ENCODE measurements at places on chromosomes 5 and 9.

- no peak for DNase-seq
Measured at GRCh38 chr5:125037020-125037419, 290.6 kb upstream of the ZNF608 start.

- DNase-seq, result peak; percentile 70
Measured at GRCh38 chr9:121557581-121558447, 58.2 kb upstream of the GGTA1 start.

DNA sequence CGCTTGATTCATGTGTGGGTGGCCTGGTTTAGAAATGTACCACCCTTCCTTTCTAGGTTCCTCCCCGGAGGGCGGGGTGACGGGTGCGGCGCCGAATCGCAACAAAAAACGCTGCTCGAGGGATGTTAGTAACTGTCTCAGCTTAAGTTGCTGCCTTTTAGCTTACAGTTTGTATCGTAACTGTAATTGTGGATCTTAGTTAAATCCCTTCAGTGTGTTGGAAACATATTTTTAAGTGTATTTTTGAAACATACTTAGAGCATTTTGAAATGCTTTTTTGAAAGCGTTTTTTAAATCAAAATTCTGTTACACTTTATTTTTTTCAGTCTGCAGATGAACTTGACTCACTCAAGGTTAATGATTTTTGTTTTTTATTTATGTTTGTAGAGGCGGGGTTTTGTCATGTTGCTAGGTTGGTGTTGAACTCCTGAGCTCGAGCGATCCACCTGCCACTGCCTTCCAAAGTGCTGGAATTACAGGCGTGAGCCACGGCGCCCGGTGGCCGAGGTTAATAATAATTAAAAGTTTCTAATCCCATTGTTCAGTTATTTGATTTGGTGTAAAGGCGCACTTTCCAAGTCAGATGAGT, 997 bp upstream of the CHD1 start:
- no peak for DNase-seq

- no peak for DNase-seq
Measured at GRCh38 chr9:128073253-128073886, 5.3 kb downstream of the SLC25A25 start.

DNA sequence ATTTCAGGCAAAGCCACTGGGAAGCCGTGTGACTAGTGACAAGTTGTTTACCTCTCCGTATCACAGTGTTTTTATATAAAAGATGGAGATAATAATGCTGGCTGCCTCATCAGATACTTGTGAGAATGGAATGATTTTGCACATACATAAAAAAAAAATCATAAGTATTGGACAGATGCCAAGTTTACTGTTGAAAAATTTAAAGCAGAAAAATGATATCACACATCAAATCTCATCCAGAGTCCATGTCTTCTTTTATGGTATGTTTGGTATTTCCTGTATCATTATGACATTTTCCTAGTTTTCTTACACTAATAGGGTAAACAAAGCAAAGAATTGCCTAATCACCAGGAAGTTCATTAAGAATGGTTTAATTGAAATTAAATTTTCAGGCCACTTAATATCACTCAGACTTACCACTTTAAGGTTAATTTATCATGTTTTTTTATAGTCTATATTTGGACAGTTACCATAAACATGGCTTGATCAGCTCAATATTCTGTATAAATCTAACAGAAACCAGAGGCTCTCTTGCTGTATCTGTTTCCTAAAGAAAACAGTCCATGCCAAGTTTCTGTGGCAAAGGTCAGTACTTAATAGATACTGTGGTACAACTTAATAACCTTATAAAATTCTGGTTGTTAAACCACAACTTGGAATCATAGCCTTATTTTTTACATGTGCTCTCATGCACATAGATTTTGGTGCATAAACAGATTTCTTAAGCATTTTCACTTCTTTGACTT, 656.5 kb upstream of the RIOK2 start:
- no peak for DNase-seq

GRCh38 chr5:175551266-175551665, 72.9 kb downstream of the SFXN1 start:
- no peak for DNase-seq

GRCh38 chr9:131178382-131178781, 53.0 kb downstream of the NUP214 start:
- peak; percentile 27 for DNase-seq

DNA sequence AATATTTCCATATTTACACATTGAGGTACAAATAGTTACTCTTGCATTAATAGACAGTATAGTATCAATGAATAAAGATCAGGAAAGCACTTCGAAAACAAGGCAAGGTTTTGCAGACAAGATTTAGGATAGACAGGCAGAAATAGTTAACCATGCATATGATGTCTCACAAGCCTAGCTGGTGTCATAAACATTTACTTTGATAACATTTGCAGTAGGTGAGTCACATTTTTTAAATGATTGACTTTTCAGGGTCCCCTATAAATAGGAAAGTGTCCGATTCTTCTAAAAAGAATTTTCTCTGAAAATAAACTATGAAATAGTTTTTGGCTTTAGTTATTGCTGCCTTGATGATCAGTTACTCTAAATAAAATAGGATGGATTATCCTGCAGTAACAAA, 162.1 kb downstream of the SNX18 start:
- DNase-seq, result no peak

- DNase-seq, result no peak
Measured at GRCh38 chr5:14935341-14935740, 63.8 kb upstream of the ANKH start.

- no peak for DNase-seq
Measured at GRCh38 chr5:89374818-89375521, 492.0 kb upstream of the MEF2C start.

DNA sequence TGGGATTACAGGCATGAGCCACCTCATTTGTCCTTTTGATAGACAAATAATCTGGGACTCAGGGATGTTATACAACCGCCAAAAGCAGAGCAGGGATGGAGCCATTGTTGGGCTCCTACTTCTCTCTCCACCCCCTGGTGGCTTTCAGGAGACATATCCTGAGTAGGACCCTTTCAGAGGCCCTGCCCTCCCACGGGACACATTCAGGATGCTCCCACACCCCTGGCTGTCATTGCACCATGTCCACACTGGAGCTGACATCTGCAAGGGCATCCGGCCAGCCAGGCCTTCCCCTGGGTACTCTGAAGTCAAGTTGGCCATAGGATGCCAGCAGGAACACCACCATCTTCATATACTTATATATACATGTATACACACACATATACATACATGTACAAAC, 181.8 kb downstream of the SYK start:
- DNase-seq, result no peak

DNA sequence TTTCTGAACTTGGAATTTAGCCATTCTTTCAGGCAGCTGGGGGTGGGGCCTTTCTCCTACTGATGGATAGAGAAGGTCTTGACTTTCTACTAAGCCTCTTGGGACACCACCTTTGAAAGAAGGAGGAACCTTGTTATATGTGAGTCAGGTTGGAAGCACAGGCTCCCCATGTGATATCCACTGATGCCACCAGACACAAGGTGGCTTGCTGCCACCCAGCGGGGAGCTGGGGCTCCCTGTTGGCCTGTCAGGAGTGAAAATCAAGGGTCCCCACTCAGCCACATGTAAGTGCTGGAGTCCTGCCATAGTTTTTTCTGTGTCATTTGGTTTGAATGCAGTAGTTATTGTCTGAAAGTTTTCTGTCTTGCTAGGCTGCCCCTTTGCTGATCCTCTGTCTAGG, 252.4 kb upstream of the NFIL3 start:
- no peak for DNase-seq

GRCh38 chr9:8188723-8189407, 389.3 kb upstream of the DMAC1 start:
- DNase-seq, result no peak

GRCh38 chr9:5536684-5537083, 26.4 kb downstream of the PDCD1LG2 start:
- no peak for DNase-seq

GRCh38 chr9:69036309-69036708, 757 bp downstream of the FXN start:
- DNase-seq, result no peak

GRCh38 chr9:124320062-124320973, 62.6 kb downstream of the NEK6 start:
- DNase-seq, result peak; percentile 33

DNA sequence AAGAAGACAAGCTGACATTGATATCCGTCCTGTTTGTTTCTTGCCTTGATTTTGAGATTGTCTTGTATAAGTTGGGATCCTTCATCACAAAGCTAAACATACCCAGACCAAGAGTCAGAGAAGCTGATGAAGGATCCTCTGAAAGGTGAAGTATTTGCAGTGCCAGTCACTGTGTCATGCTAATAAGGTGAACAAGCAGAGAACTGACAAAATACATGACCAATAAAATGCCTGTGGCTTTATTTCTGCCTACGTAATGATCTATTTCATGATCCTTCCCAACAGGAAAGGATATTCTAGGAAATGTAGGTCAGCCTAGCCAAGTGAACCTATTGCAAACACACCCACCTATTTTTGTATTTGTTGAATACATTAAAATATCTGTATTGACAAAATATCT, 351.3 kb upstream of the CDH9 start:
- no peak for DNase-seq

DNA sequence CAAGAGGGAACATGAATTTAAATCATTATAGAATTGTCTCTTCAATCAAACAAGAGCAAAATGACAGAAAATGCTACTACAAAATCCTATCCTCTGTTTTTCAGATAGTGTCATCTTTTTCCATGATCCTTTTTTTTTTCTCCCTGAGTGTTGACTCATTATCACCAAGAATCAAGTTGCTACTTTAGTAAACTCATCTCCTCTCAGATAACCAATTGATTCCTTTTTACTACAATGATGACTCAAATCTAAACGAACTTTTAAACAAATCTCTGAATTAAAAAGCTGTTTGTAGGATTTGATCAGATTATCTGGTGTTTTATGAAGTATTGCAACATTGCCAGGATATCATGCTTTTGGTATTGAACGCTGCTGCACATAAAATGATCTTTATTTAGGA, 23.9 kb upstream of the IL7R start:
- no peak for DNase-seq

GRCh38 chr9:134594078-134594941, 47.3 kb upstream of the COL5A1 start:
- no peak for DNase-seq

DNA sequence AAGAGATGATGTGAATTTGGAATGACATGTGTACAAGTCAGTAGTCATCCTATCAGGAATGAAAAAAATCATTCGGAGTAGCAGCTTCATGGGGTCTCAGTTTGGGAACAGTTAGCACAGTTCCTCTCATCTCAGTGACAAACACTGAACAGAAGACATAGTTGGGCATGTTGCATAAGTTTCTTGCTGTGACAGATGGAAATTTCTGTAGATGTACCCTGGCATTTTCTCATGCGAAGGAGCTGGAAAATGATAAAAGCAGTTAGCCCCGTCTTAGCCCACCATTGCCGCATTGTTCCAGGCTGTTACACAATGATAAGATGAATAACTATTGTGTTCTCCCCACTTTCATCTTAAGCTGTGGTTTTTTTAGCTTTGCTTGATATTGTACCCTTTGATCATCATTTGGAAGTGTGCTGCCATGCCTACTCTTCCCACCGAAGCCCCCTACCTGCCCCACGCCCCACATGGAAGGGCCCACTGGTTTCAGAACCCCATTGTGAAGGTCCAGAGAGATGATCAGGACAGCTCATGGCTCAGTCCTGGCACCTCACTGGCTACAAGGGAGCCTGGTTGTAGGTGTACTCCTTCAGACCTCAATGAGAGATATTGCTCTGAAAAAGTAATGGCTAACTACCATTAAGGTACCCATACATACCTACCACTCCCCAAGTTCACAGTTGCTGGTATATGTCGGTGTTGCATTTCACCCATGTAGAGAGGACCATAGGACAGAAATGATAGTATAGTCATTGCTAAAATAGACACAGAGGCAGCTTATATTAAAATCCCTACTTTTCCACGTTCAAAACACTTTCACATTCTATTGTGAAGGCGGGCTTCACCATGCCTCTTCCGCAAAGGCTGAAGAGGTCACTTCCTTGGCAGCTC, 38.8 kb downstream of the SFXN1 start:
- no peak for DNase-seq

DNA sequence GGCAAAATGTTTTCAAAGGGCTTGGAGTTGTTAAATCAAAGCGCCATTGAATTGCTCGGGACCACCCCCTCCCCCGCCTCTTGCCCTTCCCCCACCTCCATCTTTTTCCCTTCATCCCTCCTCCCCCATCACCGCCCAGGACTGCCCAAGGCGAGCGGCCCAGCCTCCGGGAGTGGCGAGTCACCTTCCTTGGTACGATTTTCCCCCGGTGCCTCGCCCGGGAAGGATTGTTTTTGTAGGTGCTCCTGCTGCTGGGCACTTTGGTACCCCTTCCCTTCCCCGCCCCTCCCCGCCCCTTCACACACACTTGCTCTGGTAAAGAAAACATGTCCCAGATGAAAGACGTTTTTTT, 61.2 kb downstream of the TMEM174 start:
- no peak for DNase-seq

DNA sequence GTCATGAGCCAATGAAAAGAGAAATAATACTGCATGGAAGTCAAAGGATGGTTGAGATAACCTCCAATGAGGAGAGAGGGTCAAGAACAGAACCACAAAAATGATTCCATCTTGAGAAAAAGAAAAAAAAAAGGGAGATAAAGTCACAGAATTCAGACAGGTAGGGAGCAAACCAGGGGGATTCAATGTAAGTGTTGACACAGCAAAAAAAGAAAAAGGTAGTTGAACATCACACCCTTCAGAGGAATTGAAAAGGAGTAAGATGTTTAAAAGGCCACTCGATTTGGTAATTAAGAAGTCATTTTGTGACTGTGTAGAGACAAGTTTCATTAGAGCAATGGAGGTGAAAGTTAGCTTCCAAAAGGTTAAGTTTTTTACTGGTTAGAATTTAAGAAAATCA, 79.3 kb downstream of the ERP44 start:
- DNase-seq, result no peak

DNA sequence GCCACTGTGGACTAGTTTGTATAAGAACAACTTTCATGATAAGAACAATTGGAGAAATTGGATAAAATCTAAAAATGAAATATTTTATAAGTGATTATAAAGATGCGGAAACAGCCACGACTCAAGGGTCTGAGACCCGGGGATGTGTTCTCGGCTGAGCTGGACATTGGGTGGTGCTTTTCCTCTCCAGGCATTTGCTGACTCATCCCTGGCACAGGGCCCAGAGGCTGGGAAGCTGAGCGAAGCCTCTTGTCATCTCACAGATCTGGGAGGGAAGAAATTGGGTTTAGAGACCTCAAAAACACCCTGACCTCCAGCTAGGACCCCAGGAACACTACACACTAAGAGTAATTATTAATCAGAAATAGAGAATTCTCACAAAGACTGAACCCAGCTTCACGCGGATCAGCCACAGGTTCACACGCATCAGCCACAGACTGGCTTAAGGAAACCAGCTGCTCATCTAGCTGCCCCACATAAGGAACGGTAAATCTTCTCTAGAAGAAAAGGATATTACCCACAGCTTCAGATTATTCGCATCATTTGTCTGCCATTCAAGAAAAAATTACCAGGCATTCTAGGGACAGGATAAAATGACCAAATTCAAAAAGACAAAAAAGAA, 2.8 kb upstream of the OR2V1 start:
- DNase-seq, result peak; percentile 44

- no peak for DNase-seq
Measured at GRCh38 chr5:71828291-71829040, 109.4 kb downstream of the CARTPT start.

GRCh38 chr9:16661816-16662215, 208.7 kb downstream of the BNC2 start:
- DNase-seq, result no peak

GRCh38 chr5:170008376-170008775, 28.1 kb upstream of the INSYN2B start:
- DNase-seq, result no peak

GRCh38 chr5:73022471-73023169, 66.8 kb downstream of the FCHO2 start:
- DNase-seq, result no peak

GRCh38 chr5:169411786-169412430, 111.0 kb upstream of the SLIT3 start:
- no peak for DNase-seq
